CD4-positive, alpha-beta T cell (primary cell): ENCODE measurements at places on chromosomes 6 and 20. TPM values are rescaled to one million over a fixed set of nuclear protein-coding genes. Genes with fewer than 3 reads are reported as not detected.

GRCh38 chr6:33592280-33592594 is 12.2 kb upstream of the BAK1 start:
- H3K4me3 ChIP-seq: peak overlapping the region; percentile 63
- H3K27ac ChIP-seq: no peak overlapping the region
- H3K4me1 ChIP-seq: peaks cover 32% of the 10 kb centered on the region
- DNase-seq: no peak

GRCh38 chr20:20450521-20450920 is 82.6 kb downstream of the INSM1 start:
- no peak for DNase-seq
- no peak overlapping the region for H3K4me3 ChIP-seq
- H3K27me3 ChIP-seq: no peaks in the 10 kb centered on the region
- no peak overlapping the region for H3K27ac ChIP-seq
- H3K36me3 ChIP-seq: no peaks in the 10 kb centered on the region
- peaks cover 15% of the 10 kb centered on the region for H3K4me1 ChIP-seq

LRRN4 gene
- total RNA-seq: 0.08 TPM

DNA sequence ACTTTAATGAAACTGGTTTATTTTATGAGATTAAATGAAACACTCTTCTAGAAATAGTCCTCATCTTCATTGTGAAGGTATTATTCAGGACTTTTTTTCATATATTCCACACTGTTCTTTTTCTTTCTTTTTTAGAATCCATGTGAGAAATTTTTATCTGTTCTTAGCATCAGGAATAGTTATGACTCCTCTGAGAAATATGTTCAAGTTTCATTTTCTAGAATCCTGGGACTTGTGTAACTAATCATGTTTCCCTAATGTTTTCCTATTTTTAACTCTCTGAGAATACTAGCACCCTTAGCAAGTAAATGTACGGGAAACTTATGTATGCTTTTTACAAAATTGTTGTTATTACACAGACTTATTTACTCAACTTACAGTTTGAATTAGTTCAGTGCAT is 407.8 kb downstream of the CBLN4 start:
- H3K36me3 ChIP-seq: no peaks in the 10 kb centered on the region
- no peaks in the 10 kb centered on the region for H3K27me3 ChIP-seq
- no peak for DNase-seq
- H3K27ac ChIP-seq: no peak overlapping the region
- H3K4me1 ChIP-seq: no peaks in the 10 kb centered on the region

DNA sequence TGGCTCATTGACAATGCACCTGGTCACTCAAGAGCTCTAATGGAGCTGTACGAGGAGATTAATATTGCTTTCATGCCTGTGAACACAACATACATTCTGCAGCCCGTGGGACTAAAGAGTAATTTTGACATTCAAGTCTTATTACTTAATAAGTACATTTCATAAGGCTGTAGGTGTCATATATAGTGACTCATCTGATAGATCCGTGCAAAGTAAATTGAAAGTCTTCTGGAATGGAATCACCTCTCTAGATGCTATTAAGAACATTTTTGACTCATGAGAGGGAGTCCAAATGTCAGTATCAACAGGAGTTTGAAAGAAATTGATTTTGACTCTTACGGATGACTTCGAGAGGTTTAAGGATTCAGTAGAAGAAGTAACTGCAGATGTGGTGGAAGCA is 267.9 kb downstream of the CLVS2 start:
- H3K27me3 ChIP-seq: no peaks in the 10 kb centered on the region
- no peak for DNase-seq
- H3K27ac ChIP-seq: no peak overlapping the region
- no peaks in the 10 kb centered on the region for H3K36me3 ChIP-seq
- H3K4me3 ChIP-seq: no peak overlapping the region

SLC22A23 gene
- 13.6 TPM for total RNA-seq

GRCh38 chr6:31419842-31420241 is 16.4 kb downstream of the MICA start:
- no peak overlapping the region for H3K27ac ChIP-seq
- no peak for DNase-seq
- H3K27me3 ChIP-seq: no peaks in the 10 kb centered on the region
- no peak overlapping the region for H3K4me3 ChIP-seq
- peaks cover 15% of the 10 kb centered on the region for H3K36me3 ChIP-seq

ANKRD66 gene
- not detected for total RNA-seq

RIPOR3 gene
- not detected for total RNA-seq

GRCh38 chr6:132973514-132973993 is 159.2 kb downstream of the RPS12 start:
- DNase-seq: no peak
- no peaks in the 10 kb centered on the region for H3K4me1 ChIP-seq
- H3K4me3 ChIP-seq: no peak overlapping the region
- no peaks in the 10 kb centered on the region for H3K36me3 ChIP-seq

GRCh38 chr20:45752746-45753145 is 30.6 kb downstream of the SPINT4 start:
- H3K27me3 ChIP-seq: peaks cover 17% of the 10 kb centered on the region
- H3K36me3 ChIP-seq: no peaks in the 10 kb centered on the region
- H3K4me3 ChIP-seq: no peak overlapping the region

- no peak overlapping the region for H3K4me3 ChIP-seq
- H3K27me3 ChIP-seq: no peaks in the 10 kb centered on the region
- no peak overlapping the region for H3K27ac ChIP-seq
- H3K4me1 ChIP-seq: peaks cover 16% of the 10 kb centered on the region
- no peak for DNase-seq
Measured at GRCh38 chr6:118685823-118686449, 34.5 kb upstream of the CEP85L start.

GRCh38 chr6:13046084-13046483 is 282.3 kb downstream of the TBC1D7 start:
- no peaks in the 10 kb centered on the region for H3K4me1 ChIP-seq
- H3K27me3 ChIP-seq: no peaks in the 10 kb centered on the region
- no peak overlapping the region for H3K4me3 ChIP-seq
- H3K36me3 ChIP-seq: no peaks in the 10 kb centered on the region
- no peak overlapping the region for H3K27ac ChIP-seq

EYA4 gene
- not detected for total RNA-seq

- no peak for DNase-seq
- H3K27me3 ChIP-seq: no peaks in the 10 kb centered on the region
- peaks cover 5% of the 10 kb centered on the region for H3K4me1 ChIP-seq
- no peak overlapping the region for H3K27ac ChIP-seq
Measured at GRCh38 chr6:159137676-159138075, 31.5 kb upstream of the FNDC1 start.

SMLR1 gene
- not detected for total RNA-seq

DNA sequence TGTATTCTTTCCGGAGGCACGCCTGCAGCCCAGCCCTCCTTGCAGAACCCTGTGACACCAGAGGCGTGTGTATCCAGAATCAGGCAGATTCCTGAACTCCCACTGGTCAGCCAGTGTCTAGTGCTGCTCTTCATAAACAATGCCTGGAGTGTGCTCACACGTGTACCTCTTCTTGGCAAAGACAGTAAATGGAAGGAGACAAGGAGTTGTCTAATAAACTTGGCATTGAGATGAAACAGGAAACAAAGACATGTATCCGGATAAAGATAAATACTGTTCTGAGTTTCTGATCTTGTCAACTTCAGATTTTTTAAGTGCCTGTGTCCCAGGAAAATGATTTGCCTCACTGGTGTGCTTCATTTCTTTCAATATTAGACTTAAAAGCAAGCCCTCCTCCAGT is 1.7 kb downstream of the RPS6KA2 start:
- no peak overlapping the region for H3K27ac ChIP-seq
- no peak overlapping the region for H3K4me3 ChIP-seq
- DNase-seq: no peak
- no peaks in the 10 kb centered on the region for H3K36me3 ChIP-seq
- peaks cover 20% of the 10 kb centered on the region for H3K27me3 ChIP-seq
- H3K4me1 ChIP-seq: peaks cover 24% of the 10 kb centered on the region

GRCh38 chr6:50819466-50819903 is 814 bp downstream of the TFAP2B start:
- peaks cover 5% of the 10 kb centered on the region for H3K4me1 ChIP-seq
- H3K36me3 ChIP-seq: no peaks in the 10 kb centered on the region
- DNase-seq: no peak
- no peak overlapping the region for H3K4me3 ChIP-seq

MAS1 gene
- not detected for total RNA-seq

GRCh38 chr20:56244259-56244658 is 4.3 kb upstream of the MC3R start:
- no peaks in the 10 kb centered on the region for H3K4me1 ChIP-seq
- DNase-seq: no peak
- no peak overlapping the region for H3K4me3 ChIP-seq
- no peak overlapping the region for H3K27ac ChIP-seq
- peaks cover 10% of the 10 kb centered on the region for H3K27me3 ChIP-seq

DNA sequence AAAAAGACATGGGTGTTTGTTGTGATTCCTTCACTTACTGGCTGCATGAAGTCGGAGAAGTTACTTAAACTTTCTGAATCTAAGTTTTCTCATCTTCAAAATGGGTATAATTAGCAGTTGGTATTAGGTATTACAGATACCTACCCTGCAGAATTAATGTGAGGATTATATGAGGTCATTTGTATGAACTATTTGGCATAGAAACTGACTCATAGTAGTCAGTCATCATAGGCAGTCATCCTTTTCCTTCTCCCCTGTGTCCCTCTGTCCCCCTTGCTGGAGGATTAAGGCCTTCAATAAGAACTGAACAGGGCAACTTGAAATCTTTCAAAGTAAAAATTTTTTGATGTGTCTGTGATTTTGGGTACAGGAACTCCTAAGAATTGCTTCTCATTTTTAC is 26.3 kb downstream of the RALGAPB start:
- H3K27me3 ChIP-seq: no peaks in the 10 kb centered on the region
- no peak overlapping the region for H3K4me3 ChIP-seq
- DNase-seq: no peak
- peaks cover 90% of the 10 kb centered on the region for H3K36me3 ChIP-seq
- H3K4me1 ChIP-seq: no peaks in the 10 kb centered on the region

PACRG gene
- 0.66 TPM for total RNA-seq

DNA sequence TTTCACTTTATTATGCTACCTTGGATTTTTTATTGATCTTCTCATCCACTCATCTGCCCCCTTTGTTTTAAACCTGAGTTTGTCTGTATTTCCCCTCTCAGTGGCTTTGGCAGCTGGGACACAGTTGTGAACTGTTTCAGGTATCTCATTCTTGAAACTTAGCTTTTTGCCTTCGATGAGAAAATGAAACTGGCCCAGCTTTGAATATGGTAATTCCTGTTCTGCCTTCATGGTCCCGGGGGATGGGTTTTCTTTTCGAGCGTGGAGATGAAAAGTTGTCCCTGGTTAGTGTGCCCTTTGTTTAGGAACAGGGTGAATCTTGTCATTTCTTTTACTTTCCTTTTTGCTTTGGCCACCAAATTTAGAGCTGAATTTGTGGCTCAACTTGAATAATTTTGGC is 25.6 kb downstream of the DHX35 start:
- no peaks in the 10 kb centered on the region for H3K4me1 ChIP-seq
- no peak for DNase-seq
- H3K27ac ChIP-seq: no peak overlapping the region
- H3K36me3 ChIP-seq: peaks cover 32% of the 10 kb centered on the region
- H3K4me3 ChIP-seq: no peak overlapping the region

NHLRC1 gene
- not detected for total RNA-seq

CST2 gene
- not detected for total RNA-seq

- H3K27ac ChIP-seq: no peak overlapping the region
- H3K36me3 ChIP-seq: no peaks in the 10 kb centered on the region
- no peak overlapping the region for H3K4me3 ChIP-seq
- no peaks in the 10 kb centered on the region for H3K27me3 ChIP-seq
- H3K4me1 ChIP-seq: no peaks in the 10 kb centered on the region
Measured at GRCh38 chr20:24697411-24697810, 228.0 kb downstream of the SYNDIG1 start.

DNA sequence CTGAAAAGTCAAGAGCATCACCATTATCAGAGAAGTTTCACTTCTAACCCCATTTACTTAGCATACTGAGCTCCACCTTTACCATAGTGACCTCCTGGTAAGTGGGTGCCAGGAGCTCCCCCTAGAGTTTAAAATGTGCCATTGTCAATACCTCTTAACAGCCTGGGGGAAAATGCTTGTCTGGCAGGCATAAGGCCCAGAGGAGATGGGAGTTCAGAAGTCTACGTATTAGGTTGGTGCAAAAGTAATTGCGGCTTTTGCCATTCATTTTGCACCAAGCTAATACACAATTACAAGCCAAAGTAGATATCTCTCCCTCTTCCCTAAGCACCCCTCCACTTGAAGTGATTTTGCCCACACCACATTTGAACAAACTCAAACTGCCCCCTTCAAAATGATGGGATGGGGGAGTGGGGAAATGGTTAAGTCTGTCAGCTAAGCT is 919.0 kb downstream of the KIF16B start:
- no peak overlapping the region for H3K27ac ChIP-seq
- no peak overlapping the region for H3K4me3 ChIP-seq
- no peaks in the 10 kb centered on the region for H3K27me3 ChIP-seq
- no peak for DNase-seq
- no peaks in the 10 kb centered on the region for H3K36me3 ChIP-seq
- no peaks in the 10 kb centered on the region for H3K4me1 ChIP-seq

DNA sequence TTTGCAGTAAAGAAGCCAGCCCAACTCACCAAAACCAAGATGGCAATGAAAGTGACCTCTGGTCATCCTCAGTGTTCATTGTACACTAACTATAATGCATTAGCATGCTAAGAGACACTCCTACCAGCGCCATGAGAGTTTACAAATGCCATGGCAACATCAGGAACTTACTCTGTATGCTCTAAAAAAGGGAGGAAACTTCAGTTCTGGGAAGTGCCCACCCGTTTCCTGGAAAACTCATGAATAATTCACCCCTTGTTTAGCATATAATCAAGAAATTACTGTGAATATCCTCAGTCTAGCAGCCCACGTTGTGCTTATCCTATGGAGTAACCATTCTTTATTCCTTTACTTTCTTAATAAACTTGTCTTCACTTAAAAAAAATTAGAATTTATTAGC is 19.4 kb upstream of the TRERF1 start:
- H3K4me3 ChIP-seq: no peak overlapping the region
- H3K27me3 ChIP-seq: no peaks in the 10 kb centered on the region
- H3K27ac ChIP-seq: no peak overlapping the region

- H3K27ac ChIP-seq: no peak overlapping the region
- H3K4me3 ChIP-seq: no peak overlapping the region
- no peaks in the 10 kb centered on the region for H3K27me3 ChIP-seq
- H3K4me1 ChIP-seq: no peaks in the 10 kb centered on the region
- no peak for DNase-seq
Measured at GRCh38 chr6:106305740-106306139, 19.8 kb downstream of the ATG5 start.

GLP1R gene
- not detected for total RNA-seq

- H3K27ac ChIP-seq: no peak overlapping the region
- H3K4me1 ChIP-seq: peaks cover 11% of the 10 kb centered on the region
- no peaks in the 10 kb centered on the region for H3K36me3 ChIP-seq
- no peak overlapping the region for H3K4me3 ChIP-seq
- H3K27me3 ChIP-seq: no peaks in the 10 kb centered on the region
Measured at GRCh38 chr6:137736911-137737310, 130.1 kb upstream of the TNFAIP3 start.

DNA sequence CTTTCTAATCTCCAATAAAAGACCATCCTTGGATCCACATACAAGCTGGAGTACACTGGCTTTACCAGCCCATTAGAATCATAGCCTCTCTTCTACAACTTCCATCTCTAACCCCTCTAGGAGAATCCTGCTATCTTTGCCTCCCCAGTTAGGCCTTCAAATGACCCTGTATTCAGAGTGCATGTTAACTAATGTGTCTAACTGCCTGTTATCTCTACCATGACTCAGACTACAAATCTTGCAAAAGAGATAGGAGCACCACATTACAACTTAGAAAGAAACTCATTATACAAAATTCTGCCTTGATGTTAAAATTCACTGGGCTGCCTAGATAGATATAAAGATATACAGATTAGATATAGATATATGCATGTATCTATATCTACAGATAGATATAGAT is 28.2 kb downstream of the GPR63 start:
- no peak for DNase-seq
- H3K27me3 ChIP-seq: no peaks in the 10 kb centered on the region
- no peaks in the 10 kb centered on the region for H3K4me1 ChIP-seq
- no peaks in the 10 kb centered on the region for H3K36me3 ChIP-seq

GJE1 gene
- not detected for total RNA-seq
